ENCODE measurements at places on chromosomes 4 and X.
A peak's percentile ranks its signal among the peaks of the same experiment; 100 is the strongest.

- peak; percentile 81 for DNase-seq
These were observed 74.7 kb downstream of the PAQR3 start for GRCh38 chr4:78864405-78865024.

DNA sequence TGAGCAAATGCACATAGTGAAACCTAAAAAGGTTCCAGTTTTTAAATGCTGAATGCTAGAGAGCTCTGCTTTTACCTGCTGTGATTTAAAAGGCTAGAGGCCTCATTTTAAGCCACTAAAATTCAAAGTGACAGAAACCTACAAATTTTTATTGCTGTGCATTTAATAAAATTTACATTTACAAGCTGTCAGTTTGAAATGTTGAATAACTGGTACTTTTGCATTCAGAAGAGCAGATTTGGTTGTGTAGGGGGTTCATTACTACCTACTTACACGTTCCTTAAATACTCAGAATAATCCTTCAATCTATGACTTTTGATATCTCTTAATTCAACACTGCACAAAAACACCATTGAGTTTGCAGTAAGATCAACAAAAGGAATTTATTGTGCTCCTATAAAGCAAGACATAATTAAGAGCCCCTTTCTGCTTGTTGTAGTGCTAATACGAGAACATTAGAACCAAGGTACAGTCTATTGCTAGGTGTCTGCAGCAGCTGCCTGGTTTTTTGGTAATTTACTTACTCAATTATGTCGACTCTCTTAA, 27.9 kb downstream of the NKX3-2 start:
- no peak for DNase-seq

DNA sequence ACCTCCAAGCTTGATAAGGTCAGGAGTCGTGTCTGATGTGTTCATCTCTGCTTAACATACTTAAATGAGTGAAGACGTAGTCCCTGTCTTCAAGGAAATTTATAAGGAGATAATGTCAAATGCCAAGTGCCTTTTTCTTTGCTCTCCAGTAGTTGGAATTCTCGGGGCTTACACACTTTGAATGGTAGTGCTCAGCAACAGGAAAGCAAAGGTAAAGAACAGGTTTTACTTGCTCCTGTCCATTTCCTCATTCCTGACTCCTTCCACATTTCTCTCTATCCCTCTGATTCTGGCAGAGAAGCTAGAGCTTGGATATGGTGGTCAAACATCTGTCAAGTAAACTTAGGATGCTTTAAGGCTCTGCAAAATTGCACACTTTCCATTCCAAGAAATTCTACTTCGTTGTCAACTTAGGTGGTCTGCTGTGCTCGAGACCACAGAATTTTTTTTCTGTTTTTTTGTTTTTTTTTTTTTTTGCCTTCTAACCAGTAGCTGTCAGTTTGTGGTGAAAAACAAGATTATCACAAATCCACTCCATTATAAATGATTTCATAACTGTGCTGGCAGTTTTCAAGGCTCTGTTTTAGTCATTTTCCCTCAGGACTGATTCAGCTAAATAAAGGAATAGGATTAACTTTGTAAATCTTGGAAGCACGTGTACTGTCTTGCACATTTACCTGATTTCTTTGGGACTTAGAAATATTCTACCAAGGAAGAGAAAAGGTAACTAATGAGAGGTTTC, 180.8 kb upstream of the ANXA3 start:
- no peak for DNase-seq

GRCh38 chrX:72714478-72714916, 391 bp upstream of the PHKA1 start:
- DNase-seq, result peak; percentile 15

- no peak for DNase-seq
These were observed 119.7 kb downstream of the TEX13C start for GRCh38 chrX:125439194-125439849.

DNA sequence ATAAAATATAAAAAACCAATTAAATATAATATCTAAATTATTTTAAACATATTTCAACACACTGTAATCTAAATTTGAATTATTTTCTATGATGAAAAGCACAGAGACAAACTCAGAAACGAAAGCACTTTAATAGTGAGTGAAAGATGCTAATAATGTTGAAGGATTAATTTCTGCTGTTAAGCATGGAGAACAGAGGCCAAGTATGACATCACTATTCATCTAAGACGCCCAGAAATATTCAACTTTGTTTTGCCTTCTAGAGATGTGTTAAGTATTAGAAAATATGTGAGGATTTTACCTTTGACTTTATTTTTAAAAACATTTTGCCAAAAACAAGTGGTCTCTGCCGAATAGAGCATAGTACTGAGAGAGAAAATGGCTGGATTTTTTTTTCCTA, 19.3 kb downstream of the ARHGEF6 start:
- DNase-seq, result no peak

DNA sequence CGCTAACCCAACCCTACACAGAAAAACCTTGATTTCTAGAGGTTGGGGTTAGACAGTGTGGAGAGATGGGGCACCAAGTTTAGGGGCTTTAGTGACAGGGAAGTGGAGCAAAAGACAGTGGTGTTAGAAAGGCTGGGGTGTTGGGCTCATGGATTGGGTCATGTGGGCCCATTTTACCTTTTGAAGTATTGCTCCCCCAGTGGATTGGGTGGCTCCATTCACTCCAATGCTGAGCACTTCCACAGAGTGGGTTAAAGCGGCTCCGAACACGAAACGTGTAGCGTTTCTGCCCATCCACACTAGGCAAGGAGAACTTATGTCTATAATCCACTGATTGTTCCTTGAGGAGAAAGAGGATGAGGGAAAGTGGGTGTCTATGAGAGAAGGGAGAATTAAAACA, 2.3 kb downstream of the IL2RG start:
- no peak for DNase-seq

DNA sequence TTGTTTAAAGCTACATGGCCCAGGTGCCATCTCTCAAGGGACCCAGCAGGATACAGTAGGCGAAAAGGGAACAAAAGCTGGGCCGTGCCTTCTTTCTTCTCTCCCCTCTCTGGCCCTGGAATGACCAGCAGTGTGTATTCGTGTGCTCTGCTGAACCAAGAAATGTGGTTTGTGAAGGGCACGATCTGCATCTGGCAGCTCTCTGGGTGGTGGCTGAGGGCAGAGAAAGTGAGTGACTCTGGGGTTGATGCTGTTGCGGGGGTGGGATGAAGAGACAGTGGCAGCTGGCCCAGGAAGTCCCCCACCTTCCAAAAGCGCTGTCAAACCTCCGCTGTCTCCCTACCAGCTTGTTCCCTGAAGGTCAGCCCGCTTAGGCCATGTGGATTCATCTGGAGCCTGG, 88.3 kb downstream of the CLDN34 start:
- DNase-seq, result no peak

GRCh38 chrX:131826572-131826971, 196.5 kb upstream of the STK26 start:
- no peak for DNase-seq

- DNase-seq, result no peak
These were observed 31.0 kb downstream of the SLC10A6 start for GRCh38 chr4:86818211-86818610.

GRCh38 chr4:81454948-81455347, 16.8 kb downstream of the RASGEF1B start:
- no peak for DNase-seq

DNA sequence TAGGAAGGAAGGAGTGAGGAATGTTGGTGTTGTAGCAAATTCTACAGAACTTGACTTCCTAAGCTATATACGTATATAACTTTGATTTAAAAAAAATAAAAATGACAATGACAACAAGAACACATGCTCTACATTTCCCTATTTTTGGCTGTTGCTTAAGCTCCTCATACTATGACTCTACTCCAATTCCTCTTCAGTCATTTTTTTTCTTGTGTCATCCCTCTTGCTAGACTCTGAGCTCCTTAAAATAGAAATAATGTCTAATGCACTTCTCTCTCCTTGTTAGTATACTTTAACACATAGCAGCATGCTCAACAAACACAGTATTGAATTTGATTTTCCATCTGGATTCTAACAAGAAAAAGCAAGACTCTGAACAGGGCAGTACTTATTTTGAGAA, 144.0 kb downstream of the HDX start:
- no peak for DNase-seq

- no peak for DNase-seq
These were observed 7.4 kb upstream of the FGF13 start for GRCh38 chrX:138718941-138719340.

DNA sequence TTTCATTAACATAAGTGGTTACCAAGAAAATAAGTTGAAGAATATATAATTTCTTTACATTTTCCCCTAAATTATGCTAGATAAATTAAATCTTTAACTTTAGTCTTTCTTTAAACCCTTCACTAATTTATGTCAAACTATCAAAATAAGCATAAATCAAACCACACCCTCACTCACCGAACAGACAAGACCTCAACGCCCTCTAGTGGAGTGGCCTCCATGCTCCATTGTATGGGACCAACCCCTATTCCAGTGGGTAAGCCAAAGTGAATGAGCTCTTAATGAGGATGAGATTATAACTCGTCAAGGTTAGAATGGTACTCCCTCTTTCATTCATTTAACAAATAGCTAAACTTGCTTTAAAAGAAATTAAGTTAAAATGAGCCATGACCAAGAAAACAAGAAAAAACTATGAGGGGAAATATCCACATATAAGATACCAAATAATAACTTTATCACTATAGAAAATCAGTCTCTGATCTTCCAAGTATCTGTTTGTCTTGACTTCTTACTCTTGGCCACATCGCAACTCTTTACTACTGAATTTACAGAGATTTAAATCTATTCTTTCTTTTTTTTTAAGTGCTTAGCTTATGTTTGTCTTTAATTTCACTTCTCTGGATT, 15.6 kb upstream of the BBS12 start:
- DNase-seq, result peak; percentile 65

DNA sequence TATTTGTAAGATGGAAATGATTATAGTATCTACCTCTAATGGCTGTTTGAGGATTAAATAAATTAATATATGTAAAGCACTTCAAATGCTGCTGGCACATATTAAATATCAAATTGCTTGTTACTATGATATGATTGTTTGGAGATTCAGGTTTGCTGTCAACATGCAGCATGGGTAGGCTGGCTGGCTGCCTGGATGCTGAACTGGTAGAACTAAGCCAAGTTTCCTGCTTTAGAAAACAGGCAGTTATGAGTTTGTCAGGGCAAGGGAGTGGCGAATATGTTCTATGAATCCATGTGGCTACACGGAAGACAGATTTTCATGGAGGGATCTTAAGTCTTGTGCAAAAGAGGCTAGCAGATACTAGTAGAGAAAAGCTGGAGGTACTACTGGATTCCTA, 239.6 kb downstream of the GBA3 start:
- no peak for DNase-seq

- no peak for DNase-seq
These were observed 7.0 kb upstream of the TMSB4X start for GRCh38 chrX:12967711-12968465.

GRCh38 chr4:102862016-102862415, 6.8 kb upstream of the CISD2 start:
- DNase-seq, result peak; percentile 81

DNA sequence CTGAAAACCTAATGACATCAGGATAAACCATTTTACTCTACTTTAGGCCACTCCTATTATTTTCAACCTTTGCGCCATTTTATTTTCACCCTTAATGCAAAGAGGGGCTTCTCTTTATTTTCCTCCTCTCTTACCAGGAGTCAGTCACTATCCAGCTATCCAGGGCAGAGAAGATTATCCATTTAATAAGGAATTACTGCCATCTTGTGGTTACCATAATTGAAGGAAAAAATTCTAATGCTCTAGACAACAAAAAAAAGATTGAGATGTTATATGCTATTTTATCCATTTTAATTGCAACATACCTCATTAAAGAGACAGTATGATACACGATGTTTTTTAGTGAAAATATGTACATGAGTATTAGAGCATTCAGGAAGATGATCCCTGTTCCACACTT, 514.5 kb upstream of the FAM241A start:
- DNase-seq, result no peak

Data from AML-193 (cell line).